CD8-positive, alpha-beta memory T cell (primary cell): ENCODE measurements at places on chromosomes 2 and 18. TPM values are rescaled to one million over a fixed set of nuclear protein-coding genes. Genes with fewer than 3 reads are reported as not detected.

GRCh38 chr2:28661589-28662001 is 90.0 kb upstream of the PPP1CB start:
- DNase-seq = no peak

- DNase-seq = no peak
These were observed 87.8 kb upstream of the TMEM17 start for GRCh38 chr2:62593825-62594224.

The CYP26B1 gene
- total RNA-seq = not detected

- DNase-seq = no peak
These were observed 1.3 kb downstream of the NGEF start for GRCh38 chr2:233011702-233012131.

The EDAR gene
- 0.16 TPM for total RNA-seq

The IL1B gene
- total RNA-seq = not detected

- DNase-seq = no peak
These were observed 29.9 kb downstream of the HDHD2 start for GRCh38 chr18:47120428-47120827.

The KRTCAP3 gene
- 5.4 TPM for total RNA-seq

GRCh38 chr18:59022167-59022945 is 117.3 kb upstream of the SEC11C start:
- no peak for DNase-seq
